ENCODE measurements at places on chromosomes 6 and 20. TPM values are rescaled to one million over a fixed set of nuclear protein-coding genes. Genes with fewer than 3 reads are reported as not detected.

GRCh38 chr6:105522626-105523322, 119.9 kb upstream of the PREP start:
- DNase-seq: no peak

- no peak for DNase-seq
These were observed 13.4 kb upstream of the BTN3A2 start for GRCh38 chr6:26351544-26351953.

- DNase-seq: no peak
These were observed 53.0 kb upstream of the TCF21 start for GRCh38 chr6:133835901-133836300.

GRCh38 chr6:68737061-68737460, 102.0 kb downstream of the ADGRB3 start:
- no peak for DNase-seq

GRCh38 chr20:47262365-47263013, 94.0 kb downstream of the ZMYND8 start:
- DNase-seq: no peak

CFAP61 gene
- not detected for total RNA-seq

DNA sequence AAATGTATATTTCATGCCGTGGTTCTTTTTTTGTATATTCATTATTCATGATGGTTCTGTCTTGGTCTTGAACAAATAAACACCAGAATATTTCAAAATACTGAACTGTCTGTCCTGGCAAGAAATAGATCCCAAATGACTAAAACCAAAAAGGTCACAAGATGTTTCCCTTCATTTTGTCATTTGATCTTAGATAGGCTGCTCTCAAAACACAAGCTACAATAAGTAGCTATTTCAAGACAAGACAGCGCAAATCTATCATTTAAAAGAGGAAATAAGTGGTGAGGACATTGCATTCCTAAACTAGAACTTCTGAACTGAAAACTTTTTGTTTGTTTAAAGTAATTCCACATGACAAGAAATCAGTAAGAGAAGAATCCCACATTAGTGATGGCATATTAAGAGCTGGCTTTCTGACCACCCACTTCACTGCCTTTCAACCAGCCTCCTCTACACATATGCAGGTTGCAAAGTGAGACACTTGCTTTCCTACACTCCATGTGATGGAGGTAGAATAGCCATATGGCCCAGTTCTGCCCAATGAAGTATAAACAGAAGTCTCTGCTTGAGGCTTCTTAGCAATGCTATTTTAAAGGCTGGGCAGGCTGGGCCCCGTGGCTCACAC, 54.4 kb upstream of the CCDC28A start:
- DNase-seq: no peak

DNA sequence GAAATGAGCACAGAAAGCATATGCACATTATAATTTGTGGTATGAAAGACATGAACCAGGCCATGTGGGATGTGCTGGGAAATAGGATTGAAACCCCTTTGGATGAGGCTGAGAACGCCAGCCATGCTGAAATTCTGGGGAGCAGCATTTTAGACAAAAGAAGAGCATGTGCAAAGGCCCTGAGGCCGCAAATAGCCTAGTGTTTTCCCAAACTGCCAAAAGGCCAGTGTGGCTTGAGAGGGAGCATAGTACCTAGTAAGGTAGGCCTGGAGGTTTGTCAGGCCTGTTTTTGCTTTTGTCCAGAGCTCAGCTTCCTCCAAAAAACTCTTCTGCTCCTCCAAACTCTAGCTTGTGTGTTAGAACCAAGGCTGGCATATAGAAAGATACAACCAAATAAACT, 57.4 kb upstream of the NOP56 start:
- no peak for DNase-seq

- no peak for DNase-seq
These were observed 25.3 kb downstream of the AAR2 start for GRCh38 chr20:36261389-36262105.

TBX18 gene
- not detected for total RNA-seq

DNA sequence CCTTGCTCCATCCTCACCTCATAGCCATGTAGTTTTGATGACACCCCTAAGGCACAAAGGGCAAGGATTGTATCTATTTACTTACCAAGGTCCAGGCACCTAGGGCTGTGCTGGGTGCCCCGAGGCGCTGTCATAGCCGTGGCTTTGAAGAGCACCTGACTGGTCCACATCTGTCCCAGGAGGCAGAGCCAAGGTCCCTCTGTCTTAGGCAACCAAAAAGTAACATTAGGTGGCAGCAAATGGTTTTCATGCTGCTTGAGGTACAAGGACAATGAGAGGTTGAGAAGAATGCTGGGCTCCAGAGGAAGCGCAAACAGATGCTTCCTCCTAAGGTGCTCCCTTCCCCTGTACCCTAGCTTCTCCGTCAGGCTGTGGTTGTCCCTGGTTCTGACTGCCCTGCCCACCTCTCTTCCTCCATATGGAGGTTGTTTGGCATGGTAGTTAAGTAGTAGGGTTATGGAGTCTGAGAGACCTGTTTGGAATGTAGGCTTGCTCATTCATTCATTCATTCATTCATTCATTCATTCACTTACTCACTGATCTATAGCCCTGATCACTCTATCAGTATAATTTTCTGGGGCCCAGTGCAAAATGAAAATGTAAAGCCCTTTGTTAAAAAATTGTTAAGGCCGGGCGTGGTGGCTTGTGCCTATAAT, 3.0 kb upstream of the UQCC2 start:
- no peak for DNase-seq

- DNase-seq: peak; percentile 53
These were observed 12.7 kb downstream of the DYNLRB1 start for GRCh38 chr20:34528921-34529297.

NR2E1 gene
- 0.31 TPM for total RNA-seq

C6orf118 gene
- not detected for total RNA-seq

GRCh38 chr6:73803562-73804241, 107.7 kb downstream of the CD109 start:
- DNase-seq: peak; percentile 2

FAM83C gene
- total RNA-seq: not detected

- DNase-seq: no peak
These were observed 74.1 kb downstream of the PRDM1 start for GRCh38 chr6:106160189-106160588.

RIPPLY2 gene
- not detected for total RNA-seq

PI16 gene
- not detected for total RNA-seq

- DNase-seq: no peak
These were observed 542 bp downstream of the ATP5F1E start for GRCh38 chr20:59031564-59032022.

DNA sequence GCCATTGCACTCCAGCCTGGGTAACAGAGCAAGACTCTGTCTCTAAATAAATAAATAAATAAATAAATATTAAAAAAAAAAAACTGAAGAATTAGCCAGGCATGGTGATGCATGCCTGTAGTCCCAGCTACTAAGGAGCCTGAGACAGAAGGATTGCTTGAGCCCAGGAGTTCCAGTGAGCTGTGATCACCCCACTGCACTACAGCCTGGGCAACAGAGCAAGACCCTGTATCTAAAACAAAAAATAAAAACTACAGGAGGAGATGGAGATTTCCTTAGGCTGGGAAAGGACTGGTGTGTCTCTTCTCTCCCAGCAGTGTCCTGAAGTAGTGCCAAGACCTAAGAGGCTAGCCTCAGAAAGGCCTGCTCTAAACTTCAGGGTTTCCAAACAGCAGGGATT, 8.1 kb upstream of the GTF3C6 start:
- no peak for DNase-seq

GRCh38 chr6:64926051-64926450, 781.0 kb downstream of the EYS start:
- no peak for DNase-seq

OR2H1 gene
- not detected for total RNA-seq

DNA sequence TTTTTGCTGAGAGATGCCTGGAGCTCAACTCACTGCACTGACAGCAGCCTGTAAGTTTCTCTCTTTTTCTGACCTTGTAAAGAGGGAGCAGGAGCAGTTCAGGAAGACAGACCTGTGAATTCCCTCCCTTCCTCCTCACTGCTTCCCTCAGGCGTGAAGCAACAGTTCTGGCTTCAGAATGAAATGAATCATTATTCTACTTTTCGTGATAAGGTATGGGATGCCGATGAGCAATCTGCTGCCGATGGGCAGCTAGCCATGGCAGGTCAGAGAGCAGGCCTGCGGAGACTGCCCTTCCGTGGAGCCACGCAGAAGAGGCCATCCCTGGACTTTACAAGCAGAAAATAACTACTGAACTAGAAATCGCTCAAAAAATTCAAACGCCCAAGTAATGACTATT, 426.5 kb upstream of the RNF217 start:
- DNase-seq: peak; percentile 58

GRCh38 chr6:15472621-15473020, 190.2 kb downstream of the DTNBP1 start:
- no peak for DNase-seq

- DNase-seq: no peak
These were observed 36.5 kb upstream of the TNFAIP3 start for GRCh38 chr6:137830511-137830911.

DNA sequence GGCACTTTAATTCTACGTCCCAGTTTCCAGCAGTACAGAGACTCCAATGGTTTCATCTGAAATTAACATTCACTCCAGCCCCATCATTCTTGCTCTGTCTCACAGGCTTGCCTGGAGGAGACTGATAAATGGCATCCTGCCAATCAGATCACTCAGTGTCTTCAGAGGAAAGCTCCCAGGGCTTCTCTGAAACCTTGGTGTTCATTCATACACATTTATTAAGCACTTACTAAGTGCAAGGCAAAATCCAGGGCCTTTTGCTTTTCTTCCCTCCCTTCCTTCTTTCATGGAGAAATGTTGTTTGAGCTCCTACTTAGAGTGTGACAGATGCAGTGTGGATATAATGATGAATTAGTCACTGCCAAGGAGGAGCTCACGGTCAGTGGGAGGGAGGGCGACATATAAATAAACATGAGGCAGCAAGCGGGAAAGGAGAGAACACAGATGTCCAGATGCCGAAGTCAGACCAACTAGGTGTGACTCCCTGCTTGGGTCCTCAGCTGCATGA, 106.7 kb upstream of the DTNBP1 start:
- DNase-seq: no peak

- no peak for DNase-seq
These were observed 61.2 kb downstream of the RPP40 start for GRCh38 chr6:4942673-4943009.
